ENCODE measurements at places on chromosomes 4 and X. TPM values are rescaled to one million over a fixed set of nuclear protein-coding genes. Genes with fewer than 3 reads are reported as not detected.

DNA sequence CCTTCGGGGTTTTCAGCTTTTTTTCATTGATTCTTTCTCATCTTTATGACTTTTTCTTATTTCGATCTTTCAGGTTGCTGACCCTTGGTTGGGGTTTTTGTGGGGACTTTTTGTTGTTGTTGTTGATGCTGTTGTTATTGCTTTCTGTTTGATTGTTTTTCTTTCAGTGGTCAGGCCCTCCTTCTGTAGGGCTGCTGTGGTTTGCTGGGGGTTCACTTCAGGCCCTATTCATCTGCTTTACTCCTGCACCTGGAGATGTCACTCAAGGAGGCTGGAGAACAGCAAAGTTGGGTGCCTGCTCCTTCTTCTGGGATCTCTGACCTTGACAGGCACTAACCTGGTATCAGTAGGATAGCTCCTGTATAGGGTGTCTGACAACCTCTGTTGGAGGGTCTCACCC lies 39.9 kb upstream of the PCDH18 start:
- DNase-seq = no peak

- no peak for DNase-seq
These were observed 2.2 kb downstream of the KIT start for GRCh38 chr4:54659749-54660535.

DNA sequence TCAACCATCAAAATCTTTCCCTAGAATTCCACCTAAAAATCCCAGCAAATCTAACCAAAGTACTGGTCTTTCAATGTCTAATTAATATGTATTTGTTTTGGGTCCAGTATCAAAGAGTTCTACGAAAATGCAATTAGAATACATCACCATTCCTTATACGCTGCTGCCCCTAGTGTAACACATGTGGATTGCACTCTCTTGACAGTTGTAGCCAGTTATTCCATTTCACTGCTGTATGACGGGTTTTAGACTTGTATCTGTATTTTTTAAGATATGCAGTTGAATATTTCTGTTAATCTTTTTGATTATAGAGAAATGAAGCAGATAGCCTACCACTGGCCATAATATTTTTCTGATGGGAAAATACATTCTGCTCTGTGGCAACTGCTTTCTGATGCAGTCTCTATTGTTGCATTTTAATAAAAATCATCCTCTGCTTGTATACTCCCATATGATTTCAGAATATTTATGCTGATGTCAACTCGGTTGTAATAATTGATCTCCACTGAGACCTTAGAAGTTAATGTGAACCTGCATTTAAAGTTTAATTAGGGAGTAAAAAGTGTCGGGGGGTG lies 17.1 kb upstream of the PAGE2B start:
- DNase-seq = peak; percentile 41

DNA sequence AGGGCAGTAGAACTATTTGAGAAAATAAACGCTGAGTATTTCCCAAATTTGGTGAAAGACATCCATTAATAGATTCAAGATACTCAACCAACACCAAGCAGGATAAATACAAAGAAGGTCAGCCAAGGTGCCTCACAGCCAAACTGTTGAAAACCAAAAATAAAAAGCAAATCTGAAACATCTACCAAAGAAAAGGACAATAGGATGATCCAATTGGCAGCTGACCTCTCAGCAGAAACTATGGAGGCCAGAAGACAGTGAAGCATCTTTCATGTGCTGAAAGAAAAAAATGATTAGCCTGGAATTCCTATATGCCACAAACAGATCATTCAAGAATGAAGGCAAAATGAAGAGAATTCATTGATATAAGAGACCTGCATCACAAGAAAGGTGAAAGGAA lies 44.9 kb downstream of the USP46 start:
- DNase-seq = no peak

DNA sequence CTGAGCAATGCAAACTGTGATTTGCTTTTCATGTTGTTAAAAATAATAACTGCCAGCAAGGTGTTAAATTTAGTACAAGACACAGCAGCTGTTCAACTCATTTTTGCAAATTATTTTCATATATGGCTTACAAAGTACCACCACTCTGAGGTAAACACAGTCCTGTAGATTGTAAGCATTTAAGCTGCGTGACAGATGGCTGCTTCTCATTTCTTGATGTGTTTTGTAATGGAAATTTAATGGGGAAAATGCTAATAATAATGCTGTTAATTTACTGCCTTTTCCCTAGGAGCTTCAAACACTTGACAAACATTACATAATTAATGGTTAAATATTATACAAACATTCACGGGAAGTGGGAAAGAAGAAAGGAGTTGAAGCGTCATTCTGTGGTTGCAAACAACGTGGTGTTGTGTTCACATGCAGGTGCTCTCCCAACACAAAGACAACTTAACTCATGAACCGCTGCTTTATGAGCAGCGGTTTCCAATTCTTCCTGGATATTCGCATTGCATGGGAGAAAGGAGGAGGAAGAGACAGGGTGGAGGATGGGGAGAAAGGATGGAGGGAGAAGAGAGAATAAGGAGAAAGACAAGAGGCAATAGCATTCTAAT lies 236.8 kb upstream of the VCX start:
- DNase-seq = no peak

- DNase-seq = no peak
These were observed 15.6 kb downstream of the SRPX start for GRCh38 chrX:38205039-38205438.

GRCh38 chrX:2398064-2398656 lies 102.6 kb downstream of the DHRSX start:
- no peak for DNase-seq

The FATE1 gene
- total RNA-seq = not detected

The TMEM144 gene
- 0.61 TPM for total RNA-seq

The IL13RA1 gene
- total RNA-seq = 0.94 TPM

All from CD4-positive, alpha-beta memory T cell (primary cell).